Endothelial cell of umbilical vein (primary cell): ENCODE measurements at places on chromosomes 7 and 10. TPM values are rescaled to one million over a fixed set of nuclear protein-coding genes. Genes with fewer than 3 reads are reported as not detected.

DNA sequence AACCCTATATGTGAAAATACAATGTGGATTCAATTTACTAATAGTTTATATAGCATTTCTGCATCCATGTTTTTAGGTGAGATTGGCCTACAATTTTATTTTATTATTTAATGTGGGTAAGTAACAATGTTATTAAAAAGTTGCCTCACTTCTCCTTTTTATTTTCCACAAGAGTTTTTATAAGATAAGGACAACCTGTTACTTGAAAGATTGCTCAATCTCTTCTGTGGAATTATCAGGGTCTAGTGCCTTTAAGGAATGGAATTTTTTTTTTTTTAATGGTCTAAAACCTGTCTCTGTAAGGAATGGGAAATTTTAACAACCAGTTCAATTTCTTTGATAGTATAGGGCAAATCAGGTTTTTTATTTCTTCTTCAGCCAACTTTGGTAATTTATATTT lies 53.9 kb upstream of the RAB18 start:
- no peak for DNase-seq

The SPDYE9 gene
- total RNA-seq: not detected in 2 replicates

DNA sequence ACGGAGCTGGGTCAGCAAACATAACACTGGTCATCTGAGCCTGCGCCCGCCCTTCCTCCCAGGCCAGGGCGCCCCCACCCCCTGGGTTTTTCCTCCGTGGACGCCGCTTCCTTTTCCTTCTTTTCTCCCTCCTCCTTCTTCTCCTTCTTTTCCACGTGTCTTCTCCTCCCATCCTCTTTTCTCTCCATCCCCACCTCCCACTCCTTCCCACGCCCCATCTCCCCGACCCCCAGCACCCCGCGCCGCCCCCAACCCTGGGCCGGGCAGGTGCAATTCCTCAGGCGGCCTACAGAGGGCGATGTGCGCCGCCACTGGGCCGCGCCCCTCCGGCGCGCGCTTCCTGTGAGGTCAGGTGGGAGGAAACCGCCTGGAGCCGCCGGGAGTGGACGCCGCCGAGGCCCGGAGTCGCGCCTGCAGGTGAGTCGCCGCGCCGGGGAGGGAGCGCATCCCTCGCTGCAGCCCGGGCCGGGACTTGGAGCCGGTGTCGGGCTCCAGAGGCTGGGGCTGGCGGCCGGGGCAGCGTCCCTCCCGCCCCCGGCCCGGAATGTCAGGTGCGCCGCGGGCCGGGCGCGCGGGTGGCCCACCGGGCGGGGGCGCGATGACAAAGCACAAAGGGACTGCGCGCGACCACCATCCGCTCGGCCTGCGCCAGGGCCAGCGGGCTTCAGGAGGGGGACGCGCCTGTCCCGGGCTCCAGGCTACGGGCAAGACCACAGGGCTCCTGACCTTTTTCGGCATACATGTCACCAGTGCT lies at the start of gene FAM241B:
Gene FAM241B, plus strand, starts transcription at position 351 of the 754 bp plus-strand sequence. CDS start 1,497 bp downstream, outside the sequence.
- DNase-seq: no peak

GRCh38 chr7:31553661-31554081 lies 39.8 kb downstream of the ITPRID1 start:
- no peak for DNase-seq

DNA sequence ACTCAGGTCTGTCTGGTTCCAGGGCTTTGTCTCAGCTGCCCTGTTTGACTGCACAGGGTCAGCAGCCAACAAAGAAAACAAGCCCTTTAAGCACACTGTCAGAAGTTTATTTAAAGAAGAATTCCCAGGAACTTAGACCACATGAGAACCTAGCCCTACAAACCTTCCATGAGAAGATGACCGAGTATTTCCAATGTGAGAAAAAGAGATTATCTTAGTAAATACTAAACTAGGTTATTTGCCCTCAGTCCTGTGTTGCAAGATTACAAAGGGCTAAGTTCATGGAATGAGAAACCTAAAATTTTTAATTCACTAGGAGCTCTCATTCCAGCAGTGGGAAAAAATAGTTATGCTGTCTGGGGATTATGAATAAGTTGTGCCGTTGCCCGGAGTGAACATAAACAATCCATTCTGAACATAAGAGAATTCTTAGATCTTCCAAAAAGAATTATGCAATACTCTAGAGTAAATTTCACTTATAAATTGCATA lies 46.7 kb downstream of the NOC3L start:
- peak; percentile 13 for DNase-seq

DNA sequence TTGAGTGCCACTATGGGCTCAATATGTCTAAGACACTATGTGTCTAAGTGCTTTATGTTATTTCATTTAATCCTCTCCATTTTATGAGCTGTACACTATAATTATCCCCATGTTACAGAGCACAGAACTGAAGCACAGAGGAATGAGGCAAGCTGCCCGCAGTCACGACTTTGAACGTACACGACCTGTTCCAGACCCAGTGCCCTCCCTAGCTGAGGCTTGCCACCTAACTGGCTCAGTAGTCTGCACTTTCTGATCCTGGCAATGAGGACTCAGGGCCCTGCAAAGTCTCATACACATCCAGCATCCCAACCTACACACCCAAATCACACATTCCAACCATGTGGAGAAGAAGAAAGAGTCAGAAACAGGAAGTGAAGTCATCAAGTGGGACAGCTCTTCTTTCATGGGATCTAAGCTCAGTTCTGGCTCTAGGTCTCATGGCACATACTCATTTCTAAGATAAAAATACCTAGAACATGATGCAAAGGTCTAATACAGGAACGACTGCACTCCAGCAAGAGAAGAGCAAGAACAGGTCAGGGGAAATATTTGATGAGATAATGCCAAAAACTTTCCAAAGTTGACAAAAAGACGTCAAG lies 42.4 kb upstream of the DDC start:
- DNase-seq: no peak

The SPDYE8 gene
- not detected in 2 replicates for total RNA-seq

The CARD11 gene
- 32.0 and 41.8 TPM in 2 replicates for total RNA-seq

The AGAP5 gene
- 6.9 and 7.7 TPM in 2 replicates for total RNA-seq

DNA sequence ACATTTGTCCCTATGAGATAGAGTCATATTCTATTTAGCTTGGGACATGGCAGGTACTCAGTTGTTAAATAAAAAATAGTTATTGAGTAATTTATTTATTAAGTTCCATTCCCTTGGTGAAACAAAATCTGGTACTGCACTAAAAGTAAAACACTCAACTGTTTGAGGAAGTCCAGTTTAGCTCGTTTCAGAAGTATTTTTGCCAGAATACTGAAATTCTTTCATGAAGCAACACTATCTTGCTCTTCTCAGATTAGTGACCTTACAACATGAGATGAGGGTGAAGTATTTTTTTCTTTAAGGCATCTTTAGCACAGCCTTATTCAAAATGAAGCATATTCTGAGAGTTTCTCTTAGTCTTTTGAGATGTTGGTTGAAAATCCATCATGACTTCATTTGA lies 106.0 kb downstream of the ZNF365 start:
- DNase-seq: no peak

GRCh38 chr7:111531993-111532392 lies 30.3 kb downstream of the IMMP2L start:
- DNase-seq: no peak

- DNase-seq: no peak
These were observed 41.6 kb upstream of the FAM20C start for GRCh38 chr7:150811-151221.

GRCh38 chr7:134954197-134955082 lies 31.9 kb upstream of the AGBL3 start:
- peak; percentile 38 for DNase-seq

- no peak for DNase-seq
These were observed 47.4 kb downstream of the FHIP2A start for GRCh38 chr10:114868870-114869519.

GRCh38 chr10:96863922-96864543 lies 31.9 kb downstream of the LCOR start:
- DNase-seq: peak; percentile 79

DNA sequence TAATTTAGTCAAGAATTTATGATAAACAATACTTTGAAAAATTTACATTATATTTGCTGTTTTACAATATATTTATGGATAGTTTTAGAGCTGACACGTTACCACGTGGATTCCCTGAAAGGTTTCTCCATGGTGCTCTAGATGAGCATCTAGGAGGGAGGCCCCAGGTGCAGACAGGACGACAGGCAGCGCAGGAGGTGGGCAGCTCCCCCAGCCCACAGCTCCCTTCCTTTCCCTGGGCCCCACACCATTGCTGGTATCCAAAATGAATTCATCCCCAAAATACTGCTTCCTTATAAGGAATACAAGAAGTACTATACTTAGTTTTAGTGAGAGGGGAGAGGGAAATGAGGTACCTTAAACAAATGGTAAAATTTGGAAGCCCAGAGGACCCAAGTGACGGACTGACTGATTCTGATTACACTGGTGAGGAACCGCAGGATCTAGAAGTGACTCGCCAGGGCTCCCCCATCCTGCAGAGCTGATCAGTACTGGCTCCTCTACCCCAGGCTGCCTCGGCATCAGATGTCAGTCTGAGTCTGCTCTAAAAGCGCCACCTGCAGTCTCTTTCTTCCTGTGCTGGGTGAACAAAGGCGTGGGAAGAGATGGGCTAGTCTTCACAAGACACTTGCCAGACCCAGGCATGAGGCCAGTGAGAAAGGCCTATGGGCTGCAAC lies 89.2 kb downstream of the DLG5 start:
- DNase-seq: no peak

DNA sequence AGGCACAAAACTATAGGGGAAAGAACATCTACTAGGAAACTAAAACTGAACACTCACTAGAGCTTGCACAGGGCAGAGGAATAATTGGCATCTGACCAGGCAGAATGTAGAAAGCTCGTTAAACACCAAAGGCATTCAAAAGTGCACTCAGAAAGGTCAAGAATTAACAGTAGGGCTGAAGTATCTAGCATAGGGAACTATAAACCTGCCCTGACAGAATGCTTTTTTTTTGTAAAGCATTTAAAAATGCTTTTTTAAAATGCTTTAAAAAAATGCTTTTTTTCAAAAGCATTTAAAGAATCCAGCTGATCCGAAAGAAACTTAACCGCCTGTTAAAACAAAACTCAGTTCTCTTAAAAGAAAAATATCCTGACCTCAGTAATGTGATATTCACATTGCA lies 74.6 kb upstream of the EGFR start:
- DNase-seq: no peak

- DNase-seq: peak; percentile 37
These were observed 46.9 kb downstream of the AP3M1 start for GRCh38 chr10:74103560-74104258.

GRCh38 chr10:89481662-89482061 lies 53.7 kb downstream of the SLC16A12 start:
- DNase-seq: peak; percentile 42

- DNase-seq: no peak
These were observed 1071.1 kb downstream of the XPNPEP1 start for GRCh38 chr10:108852211-108852610.

GRCh38 chr7:136654406-136654805 lies 214.0 kb upstream of the CHRM2 start:
- no peak for DNase-seq

- no peak for DNase-seq
These were observed 471.7 kb downstream of the GRM8 start for GRCh38 chr7:126780993-126781392.

DNA sequence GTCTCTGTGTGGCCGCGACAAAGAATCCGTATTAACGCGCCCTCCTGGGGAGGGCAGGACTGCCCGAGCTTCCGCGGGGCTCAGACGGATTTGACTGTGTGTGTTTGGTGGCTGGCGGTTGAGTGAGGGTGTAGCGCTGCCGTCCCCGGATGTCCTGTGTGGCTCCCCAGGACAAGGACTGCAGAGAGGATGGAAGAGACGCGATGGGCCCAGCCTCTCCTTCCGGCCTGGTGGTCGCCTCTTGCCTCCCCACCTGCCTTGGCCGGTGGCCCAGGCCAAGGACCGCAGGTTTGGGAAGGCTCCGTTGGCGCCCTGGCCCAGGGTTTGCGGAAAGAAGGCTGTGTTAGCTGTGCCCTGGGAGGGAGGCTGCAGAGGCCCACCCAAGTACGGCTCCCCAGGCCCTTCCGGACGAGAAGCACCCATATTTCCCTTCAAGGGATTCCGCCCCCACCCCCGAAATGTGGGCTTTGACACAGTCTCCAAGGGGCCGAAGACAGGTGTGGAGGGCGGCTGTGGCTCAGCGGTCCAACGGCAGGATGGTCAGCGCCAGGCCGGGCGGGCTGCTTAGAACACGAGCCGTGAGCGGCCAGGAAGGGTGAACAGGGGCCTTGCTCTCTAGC lies 2.3 kb downstream of the UNCX start:
- DNase-seq: no peak

- DNase-seq: no peak
These were observed 130.3 kb downstream of the CACNA2D1 start for GRCh38 chr7:82313269-82313668.

- DNase-seq: no peak
These were observed 412.2 kb upstream of the SORCS1 start for GRCh38 chr10:107576746-107577145.

- DNase-seq: no peak
These were observed 224.9 kb upstream of the AUTS2 start for GRCh38 chr7:69373171-69374043.

GRCh38 chr10:103681617-103682399 lies 173.6 kb downstream of the SH3PXD2A start:
- DNase-seq: no peak

The MMD2 gene
- not detected in 2 replicates for total RNA-seq

The SP8 gene
- 0.38 and 2.5 TPM in 2 replicates for total RNA-seq

The PRR15 gene
- total RNA-seq: 1.8 and 4.1 TPM in 2 replicates

- DNase-seq: no peak
These were observed 45.0 kb downstream of the MKI67 start for GRCh38 chr10:128081222-128081621.
